ENCODE measurements at places on chromosomes 11 and 22.
A peak's percentile ranks its signal among the peaks of the same experiment; 100 is the strongest.

- no peak for DNase-seq
Observed at GRCh38 chr11:8826139-8826786, 84.7 kb upstream of the AKIP1 start.

GRCh38 chr22:49880281-49880680 lies 26.6 kb downstream of the ZBED4 start:
- DNase-seq, result no peak

- DNase-seq, result no peak
Observed at GRCh38 chr22:44603767-44604166, 98.2 kb upstream of the PRR5 start.

DNA sequence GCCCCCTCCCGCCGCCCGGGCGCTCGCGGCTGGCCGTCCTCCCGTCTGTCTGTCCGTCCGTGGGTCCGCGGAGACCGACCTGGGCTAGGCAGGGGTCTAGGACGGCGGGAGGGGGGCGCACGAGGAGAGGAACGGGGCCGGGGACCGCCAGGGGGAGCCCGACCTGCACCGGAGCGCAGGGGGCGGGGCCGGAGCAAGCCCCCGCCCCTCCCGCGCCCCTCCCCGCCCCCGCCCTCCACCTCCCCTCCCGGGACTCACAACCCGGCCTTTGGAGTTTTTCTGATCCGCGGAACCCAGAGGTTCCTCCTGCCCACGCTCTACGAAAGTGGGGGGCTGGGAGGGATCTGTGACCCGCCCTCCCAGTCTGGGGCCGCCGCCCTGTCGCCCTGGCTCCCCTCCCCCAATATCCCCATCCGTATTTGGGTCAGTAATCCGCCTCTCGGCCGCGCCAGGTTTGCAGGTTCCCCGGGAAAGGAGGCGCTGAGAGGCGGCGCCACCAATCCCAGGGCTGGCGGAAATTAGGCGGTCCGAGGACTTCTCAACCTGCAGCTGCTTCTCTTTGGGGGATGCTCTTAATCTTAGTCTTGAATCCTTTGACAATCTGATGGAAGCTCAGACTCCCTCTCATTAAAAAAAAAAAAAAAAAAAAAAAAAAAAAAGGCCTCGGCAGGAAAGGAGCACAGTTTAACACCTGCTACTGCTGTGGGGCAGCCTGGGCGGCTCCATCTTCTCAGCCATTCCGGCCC lies 925 bp upstream of the KCNJ11 start:
- DNase-seq, result peak; percentile 76

- no peak for DNase-seq
Observed at GRCh38 chr22:41353862-41354575, 27.7 kb upstream of the TEF start.

DNA sequence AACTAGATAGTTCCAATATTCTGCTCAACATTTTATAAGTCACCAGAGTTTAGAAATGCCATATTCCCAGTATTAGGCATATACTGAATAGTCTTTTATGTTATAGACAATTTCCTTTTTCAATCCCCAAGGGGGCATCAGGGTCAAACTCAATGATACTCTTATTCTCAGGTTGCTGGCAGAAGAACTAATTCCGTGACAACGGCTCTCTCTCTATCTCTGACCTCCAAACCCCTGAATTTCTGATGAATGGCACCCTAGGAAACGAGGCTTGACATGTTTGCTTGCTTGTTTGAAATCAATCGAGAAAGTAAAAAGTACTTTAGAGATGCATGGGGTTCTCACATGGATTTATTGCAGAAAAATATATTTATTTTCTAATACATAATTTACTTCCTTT lies 160.1 kb downstream of the CASP12 start:
- no peak for DNase-seq

DNA sequence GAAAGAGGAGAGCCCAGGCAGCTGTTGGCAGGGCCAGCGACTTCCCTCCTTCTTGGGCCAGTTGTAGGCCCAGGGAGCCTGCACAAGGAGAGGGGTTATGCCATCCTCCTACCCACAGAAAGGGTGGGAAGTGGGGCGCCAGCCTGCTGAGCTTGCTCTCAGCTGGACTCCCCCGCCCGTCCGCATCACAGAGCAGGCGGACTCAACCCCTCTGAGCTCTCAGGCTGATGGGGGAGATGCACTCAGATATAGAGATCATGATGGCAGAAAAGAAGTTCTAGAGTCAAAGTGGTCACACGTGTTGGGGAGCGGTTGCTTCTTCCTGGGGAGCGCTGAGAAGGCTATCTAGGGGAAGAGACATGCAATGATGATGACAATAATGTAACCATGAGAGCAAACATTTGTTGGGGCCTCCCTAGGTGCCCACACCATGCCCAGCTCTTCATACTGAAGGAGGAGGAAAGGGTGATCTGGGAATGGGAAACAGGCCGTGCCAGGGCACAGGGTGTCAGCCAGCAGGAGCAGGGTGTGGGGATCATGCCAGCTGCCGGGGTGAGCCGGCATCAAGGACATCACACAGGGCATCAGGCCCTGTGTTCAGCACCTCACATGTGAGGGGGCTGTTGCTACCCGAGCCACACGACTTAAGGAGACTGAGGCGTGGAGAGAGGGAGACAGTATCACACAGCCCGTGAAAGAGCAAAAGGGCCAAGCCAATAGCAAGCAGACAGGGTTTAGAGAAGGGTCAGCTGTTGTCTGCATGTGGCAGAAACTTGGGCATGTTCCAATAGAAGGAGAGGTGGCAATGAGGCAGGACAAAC lies 7.7 kb downstream of the SLC35E4 start:
- DNase-seq, result no peak

DNA sequence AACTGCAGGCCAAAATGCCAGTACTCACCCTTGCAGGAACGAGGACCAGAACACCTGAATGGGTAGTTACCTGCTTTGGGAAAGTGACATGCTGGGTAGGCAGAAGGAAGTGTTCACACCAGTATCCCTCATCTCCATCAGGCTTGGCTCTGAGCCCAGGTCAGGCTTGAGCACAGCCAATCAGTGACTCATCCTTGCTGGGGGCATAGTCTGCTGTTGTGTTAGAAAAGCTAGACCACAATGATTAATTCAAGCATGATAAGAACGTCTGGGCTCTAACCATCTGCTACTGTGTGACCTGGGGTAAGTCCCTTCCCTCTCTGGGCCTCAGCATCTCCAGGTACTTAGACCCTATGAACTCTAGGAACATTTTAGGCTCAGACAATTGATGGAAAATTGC lies 450.4 kb downstream of the MIAT start:
- DNase-seq, result no peak

DNA sequence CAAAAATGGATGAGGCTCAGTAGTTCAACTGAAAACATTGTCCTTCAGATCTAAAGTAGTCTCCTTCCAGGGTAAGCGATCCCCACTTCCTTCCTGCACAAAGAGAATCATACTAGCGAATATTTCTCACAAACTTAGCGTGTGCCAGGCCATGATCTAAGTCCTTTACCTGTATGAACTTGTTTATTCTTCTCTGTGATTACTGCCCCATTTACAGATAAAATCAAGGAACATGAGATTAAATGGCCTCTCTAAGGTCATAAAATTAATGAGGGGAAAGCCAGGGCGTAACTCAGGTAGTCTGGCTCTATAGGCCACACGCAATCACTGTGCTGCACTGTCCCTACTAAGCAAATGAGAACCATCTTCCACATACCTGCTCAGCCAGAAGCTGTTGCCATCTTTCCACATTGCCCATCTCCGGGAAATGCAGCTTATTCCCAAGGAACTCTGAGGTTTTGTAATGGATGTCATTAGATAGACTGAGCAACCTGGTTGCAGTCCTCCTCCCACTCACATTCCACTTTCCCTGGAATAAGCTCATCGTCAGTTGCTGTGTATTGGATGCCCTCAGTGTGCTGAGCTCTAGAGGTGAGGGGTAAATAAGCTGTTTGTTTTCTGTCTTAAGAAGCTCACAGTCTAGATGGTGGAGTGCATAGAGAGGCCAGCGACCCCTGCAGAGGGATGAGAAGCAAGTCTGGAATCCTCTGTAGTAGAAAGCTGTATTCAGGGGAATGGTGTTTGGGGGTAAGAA lies 146.3 kb downstream of the SNX19 start:
- DNase-seq, result no peak

- peak; percentile 33 for DNase-seq
Observed at GRCh38 chr22:19844377-19845053, 10.2 kb downstream of the GNB1L start.

DNA sequence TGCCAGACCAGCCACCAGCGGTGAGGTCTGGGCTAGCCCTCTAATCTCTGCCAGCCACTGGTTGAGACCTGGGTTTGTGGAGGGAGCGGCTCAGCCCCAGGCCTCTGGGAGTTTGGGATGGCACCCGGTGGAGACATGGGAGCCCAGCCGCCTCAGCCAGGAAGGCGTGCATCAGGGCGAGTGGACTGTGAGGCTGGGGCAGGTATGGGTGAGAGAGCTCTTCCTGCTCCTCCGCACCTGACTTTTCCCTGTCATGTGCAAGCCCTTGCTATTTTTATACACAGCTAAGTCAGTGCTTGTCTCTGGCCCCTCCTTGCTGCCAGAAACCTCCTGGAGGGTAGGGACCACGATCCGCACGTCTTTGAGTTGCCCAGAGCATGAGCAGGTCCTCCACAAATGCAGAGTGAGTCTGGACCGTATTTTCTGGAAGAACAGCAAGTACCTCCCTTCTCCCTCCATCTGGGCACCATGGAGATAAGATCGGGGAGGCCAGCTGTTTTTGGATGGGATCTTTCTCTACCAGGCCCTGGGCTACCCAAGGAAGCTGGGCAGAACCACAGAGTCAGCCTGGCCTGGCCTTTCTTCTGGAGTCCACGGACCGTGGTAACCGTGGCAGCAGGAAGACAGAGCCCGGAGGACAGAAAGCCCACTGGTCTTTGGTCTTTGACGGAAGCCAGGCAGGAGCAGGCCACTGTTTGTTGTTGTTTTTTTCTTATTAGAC lies 53.3 kb downstream of the IGLL1 start:
- DNase-seq, result no peak

DNA sequence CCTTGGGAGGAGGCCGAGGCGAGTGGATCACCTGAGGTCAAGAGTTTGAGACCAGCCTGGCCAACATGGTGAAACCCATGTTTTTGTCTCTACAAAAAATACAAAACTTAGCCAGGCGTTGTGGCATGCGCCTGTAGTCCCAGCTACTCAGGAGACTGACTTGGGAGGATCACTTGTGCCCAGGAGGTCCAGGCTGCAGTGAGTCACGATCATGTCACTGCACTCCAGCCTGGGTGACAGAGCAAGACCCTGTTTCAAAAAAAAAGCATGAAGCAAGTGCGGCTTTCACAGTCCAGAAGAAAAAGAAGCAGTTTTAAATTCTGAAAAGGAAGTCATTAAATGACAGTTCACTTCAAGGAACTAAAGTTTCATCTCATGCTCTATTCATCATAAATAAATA lies 7.1 kb upstream of the LTO1 start:
- no peak for DNase-seq

GRCh38 chr11:119709638-119710346 lies 19.2 kb downstream of the NECTIN1 start:
- no peak for DNase-seq

GRCh38 chr11:125326126-125326525 lies 161.6 kb downstream of the PKNOX2 start:
- no peak for DNase-seq

- DNase-seq, result no peak
Observed at GRCh38 chr11:132632641-132633124, 899.6 kb downstream of the OPCML start.

- DNase-seq, result peak; percentile 54
Observed at GRCh38 chr11:131748151-131749050, 378.0 kb downstream of the NTM start.

DNA sequence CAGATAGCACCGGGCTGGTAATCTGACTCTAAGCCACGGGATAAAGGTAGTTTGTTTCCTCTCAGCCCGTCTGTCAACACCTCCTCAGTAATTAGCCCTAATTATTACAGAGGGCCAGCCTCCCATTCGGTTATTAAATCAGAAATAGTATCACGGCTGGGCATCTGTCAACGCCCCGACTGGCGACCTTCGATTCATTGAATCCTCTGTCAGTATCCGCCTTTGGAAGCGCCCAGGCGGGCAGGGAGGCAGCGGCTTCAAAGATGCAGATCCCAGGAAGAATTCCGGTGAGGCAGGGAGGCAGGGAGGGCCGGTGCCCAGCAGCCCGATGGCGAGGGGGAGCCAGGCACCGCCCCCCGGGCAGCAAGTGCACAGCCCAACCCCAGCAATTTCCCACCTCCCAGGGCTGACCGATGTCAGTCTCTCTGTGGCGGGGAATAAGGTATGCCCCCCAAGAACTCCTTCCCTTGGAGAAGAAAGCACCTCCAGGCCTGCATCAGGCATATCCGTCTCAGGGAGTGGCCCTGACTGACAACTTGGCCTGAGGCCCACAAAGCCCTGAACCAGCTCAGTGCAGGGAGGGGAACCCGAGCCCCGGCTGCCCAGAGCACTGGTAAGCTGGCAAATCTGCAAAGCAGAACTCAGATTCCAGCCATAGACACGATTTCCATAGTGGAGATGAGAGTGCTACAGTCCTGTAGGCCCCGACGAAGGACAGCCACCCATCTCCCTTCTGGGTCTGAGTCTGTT lies 11.4 kb downstream of the GNB1L start:
- DNase-seq, result no peak

DNA sequence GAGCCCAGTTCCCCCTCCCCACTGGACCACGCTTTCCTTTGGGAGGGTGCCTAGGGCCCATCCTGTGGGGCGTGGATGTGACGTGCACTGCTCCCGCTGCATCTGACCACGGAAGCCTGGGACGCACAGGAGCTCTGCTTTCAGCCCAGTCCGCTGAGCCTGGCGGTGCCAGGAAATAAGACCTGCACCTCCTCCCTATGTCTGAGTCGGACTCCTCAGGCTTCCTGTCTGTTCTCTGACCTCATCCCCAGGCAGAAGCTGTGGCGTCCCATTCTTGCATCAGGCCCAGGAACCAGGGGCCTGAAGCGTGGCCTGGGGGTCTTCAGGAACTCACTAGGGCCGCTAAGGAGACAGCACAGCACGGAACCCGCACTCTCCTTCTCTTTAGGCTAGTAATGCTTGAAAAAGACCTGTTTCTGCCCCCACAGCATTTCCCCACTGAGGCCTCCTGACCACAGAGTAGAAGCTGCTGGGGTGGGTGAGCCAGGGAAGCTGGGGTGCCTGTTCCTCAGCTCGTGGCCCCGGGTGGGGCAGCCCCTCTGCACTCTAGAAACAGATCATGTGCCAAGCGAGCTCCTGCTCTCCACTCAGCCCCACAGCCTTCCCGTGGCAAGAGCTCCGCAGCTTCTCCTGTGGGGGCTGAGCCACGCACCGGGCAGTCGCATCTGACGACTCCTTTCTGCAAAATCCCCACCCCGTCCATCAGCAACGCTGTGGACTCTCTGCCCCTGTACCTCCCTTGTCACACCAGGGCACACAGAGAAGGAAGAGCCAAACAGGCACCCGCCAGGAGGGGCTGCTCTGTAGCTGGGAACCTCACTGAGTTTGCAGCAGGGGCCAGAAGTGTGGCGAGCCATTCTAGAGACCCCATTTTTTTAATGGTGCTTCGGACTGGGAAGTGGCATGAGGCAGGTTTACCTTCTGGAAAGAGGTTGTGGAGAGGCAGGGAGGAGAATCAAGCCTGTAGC lies 22.6 kb downstream of the MOV10L1 start:
- no peak for DNase-seq
